RWPE1 (cell line): ENCODE measurements at places on chromosomes 7 and 10.

- no peak for DNase-seq
These were observed 717.4 kb downstream of the PARD3 start for GRCh38 chr10:34097682-34098081.

- DNase-seq, result peak; percentile 8
These were observed at the start of the genes DYDC1 and DYDC2 for GRCh38 chr10:80356563-80356988. Gene DYDC1, minus strand, starts transcription at chr10:80356755. Its CDS starts 4,154 bp downstream, at chr10:80352601. Gene DYDC2, plus strand, starts transcription at chr10:80356781. Its CDS starts 5,663 bp downstream, at chr10:80362444.

DNA sequence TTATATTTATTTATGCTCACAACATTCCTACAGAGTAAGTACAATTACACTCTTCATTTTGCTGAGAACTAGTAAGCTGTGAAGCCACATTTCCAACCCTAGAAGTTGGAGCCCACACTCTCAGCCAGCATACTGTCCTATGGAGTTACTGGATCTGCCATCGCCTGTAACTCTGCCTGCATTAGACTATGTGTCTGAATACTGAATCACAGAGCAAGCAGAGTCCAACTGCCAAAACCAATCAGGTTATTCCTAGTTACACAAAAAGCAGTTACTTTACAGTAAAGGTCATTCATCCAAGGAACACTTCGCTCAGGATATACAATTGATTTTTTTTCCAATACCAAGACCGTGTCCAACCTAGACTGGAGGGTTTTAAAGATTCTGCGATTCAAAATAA lies 21.5 kb downstream of the CTAGE6 start:
- no peak for DNase-seq

DNA sequence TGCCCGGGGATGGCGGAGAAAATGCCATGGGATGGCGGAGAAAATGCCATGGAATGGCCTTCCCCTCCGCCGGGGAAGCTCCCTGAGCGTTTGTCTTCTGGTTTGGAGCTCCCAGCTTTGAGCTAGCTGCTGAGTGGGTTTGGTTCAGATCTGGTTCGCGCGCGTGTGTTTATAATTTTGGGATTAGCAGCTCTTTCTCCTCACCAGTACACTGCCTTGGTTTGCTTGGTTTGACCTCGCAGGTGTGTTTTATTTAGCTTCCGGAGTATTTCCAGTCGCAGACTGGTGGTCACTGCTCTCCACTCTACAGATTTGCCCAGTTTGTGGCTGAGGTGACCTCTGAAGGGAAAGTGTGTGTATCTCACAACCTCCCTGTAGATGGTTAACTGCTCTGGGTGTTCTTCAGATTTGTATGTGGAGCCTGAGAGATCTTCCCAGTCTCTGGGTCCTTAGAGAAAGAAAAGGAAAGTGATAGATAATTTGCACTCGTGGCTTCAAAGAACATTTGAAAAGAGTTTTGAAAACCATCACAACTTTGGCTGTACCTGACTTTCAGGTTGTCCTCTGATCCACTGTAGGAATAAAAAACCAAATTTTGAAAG lies 597 bp downstream of the ZNF277 start:
- peak; percentile 15 for DNase-seq

GRCh38 chr10:95395947-95396449 lies 105.2 kb upstream of the PDLIM1 start:
- no peak for DNase-seq

DNA sequence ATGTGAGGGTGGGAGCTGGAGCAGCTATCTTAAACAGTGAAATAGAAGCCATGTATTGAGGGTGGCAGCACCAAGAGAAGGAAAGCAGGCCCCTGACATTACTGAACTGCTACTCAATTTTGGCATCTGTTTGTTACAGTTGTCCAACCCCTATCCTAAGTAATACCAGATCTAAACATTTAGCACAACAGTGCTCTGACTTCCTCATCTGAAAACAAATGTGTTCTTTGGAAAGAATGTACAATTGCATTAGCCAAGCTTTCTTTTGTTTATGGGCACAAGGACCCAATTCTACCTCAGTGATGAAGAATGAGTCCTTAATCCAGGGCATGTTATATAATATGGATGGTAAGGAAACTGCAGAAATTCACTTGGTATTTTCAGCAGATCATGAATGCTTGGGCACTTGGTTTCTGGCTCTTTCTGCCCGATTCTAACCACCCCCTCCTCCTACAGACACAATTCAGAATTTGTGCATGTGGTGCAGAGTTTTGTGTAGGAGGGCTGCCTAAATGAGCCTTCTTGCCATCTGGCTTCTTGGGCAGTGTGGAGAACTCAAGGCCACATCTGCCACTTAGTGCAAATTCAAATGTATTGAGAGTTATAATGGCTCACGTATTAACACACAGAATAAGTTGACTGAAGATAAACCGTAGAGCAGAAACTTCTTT lies 36.9 kb upstream of the KMT2E start:
- no peak for DNase-seq

GRCh38 chr7:17069146-17069545 lies 187.4 kb upstream of the AGR3 start:
- peak; percentile 27 for DNase-seq

DNA sequence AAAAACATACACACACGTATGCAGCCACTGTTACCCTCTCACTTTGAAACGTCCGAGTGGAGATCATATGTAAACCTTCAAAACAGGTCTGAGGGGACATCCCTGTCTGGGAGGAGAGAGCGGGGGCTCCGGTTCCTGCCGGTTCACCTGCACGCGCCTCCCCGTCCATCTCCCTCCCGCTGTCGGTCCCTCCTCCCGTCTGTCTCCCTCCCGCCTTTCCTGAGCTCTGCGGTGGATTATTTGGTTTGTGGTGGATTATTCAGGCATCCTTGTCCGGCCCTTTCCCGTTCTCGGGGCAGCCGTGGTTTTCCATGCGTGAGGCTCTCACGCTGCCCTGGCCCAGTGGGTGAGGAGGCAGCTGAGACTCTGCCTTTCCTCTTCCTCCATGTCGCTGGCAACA lies 59.8 kb downstream of the NKX6-2 start:
- DNase-seq, result no peak

DNA sequence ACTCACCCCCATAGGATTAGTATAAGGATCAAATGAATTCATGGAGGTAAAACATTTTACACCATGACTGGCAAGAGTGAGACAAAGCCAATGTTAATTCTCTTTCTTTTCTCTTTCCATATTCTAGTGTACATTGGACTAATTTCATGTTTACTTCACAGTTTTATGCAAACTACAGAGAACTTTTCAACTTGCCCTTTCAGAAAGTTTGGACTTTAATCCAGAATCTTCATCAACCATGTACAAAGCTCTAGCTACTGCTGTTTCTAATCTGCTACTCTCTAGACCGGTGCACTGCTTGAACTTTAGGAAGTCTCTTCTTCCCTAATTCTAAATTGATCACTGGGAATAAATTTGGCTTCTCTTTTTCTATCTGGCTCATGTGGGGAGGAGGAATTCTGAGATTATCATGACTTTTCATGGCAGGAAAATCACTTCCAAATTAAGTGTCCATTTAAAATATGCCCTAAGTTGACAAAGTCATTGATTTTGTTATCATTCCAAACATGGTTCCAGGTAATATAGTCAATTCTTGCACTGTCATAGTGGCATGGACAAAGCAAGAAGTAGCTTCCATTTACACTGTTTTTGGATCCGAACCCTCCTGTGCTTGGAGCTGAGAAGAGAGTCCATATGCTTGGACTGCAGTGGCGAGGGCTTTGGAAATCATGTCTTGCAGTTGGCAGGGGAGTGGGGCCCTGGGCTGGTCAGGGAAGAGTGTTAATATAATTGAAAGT lies 903.3 kb downstream of the CCSER2 start:
- no peak for DNase-seq

DNA sequence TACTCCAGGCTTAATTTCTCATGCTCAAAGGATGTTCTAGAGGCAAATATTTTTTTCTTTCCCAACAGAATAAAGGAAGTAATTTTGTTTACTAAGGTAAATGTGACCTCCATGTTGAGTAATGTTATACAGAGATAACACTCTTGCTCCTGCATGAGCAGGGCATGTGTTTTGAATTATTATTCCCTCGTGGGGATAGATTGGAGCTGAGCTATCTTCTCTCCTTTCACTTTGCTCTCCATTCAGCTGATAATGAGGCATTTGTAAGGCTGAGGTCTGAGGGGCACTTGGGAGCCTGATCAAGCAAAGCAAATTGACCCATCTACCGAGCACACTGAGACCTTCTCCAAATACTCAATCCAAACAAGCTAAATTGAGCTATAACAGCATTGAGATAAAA lies 50.7 kb upstream of the GHITM start:
- no peak for DNase-seq

- DNase-seq, result no peak
These were observed 5.4 kb upstream of the FIS1 start for GRCh38 chr7:101250324-101250723.

- DNase-seq, result peak; percentile 50
These were observed 663.2 kb upstream of the ANKRD30A start for GRCh38 chr10:36462194-36462593.
